ENCODE measurements at places on chromosomes 2 and 18. TPM values are rescaled to one million over a fixed set of nuclear protein-coding genes. Genes with fewer than 3 reads are reported as not detected.

The GKN1 gene
- not detected for total RNA-seq

The HS6ST1 gene
- total RNA-seq = 10.6 TPM

The PTPRM gene
- 70.7 TPM for total RNA-seq

The CCDC141 gene
- 3.7 TPM for total RNA-seq

The KIF5C gene
- total RNA-seq = 0.09 TPM

The CNGA3 gene
- not detected for total RNA-seq

Measured in dermis lymphatic vessel endothelial cell (primary cell).